ENCODE measurements at places on chromosomes 1 and 21.

DNA sequence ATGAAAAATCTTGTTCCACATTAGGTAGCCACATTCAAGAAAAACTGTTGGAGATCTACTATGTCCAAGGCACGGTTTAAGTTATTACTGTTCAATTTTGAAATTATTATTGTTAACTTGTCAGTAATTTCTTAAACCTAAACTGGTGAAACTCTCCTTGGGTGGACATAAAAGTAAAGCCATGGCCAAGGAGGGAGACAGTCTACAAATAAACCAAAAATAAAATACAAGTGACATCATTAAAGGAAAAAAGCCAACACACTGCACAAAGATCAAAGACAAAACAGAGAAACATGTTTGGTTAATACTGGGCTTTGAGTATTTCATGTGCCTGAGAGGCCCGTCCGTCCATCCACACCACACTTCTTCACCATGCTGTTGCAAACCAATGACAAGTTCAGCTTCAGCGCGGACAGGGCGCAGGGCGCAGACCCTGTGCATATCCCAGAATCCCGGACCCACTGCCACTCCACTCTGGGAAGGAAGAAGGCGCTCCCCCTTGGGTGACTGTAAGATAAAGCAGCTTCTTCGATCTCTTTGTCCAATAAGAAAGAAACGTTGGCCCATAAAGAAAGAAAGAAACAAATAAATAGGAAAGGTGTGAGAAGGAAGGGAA is 918 bp upstream of the RASAL2 start:
- no peak for DNase-seq

DNA sequence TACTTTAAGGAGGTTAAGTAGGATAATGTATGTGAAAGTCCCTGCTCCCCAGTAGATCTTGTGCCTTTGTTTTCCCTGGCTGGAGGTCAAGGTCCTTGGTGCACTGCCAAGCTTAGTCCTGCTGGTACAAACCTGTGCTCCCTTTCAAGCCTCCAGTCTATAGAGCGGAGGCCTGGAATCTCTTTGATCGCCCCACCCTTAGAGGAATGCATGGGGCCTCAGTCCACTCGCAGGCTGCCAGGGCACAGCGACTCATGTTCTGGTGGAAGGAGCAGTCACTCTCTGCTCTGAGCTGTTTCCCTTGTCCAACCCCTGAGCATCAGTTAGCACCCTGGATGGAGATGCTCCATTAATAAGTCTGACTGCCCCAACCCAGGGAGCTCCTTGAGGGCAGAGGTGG is 121.8 kb downstream of the HMGB4 start:
- DNase-seq, result no peak

DNA sequence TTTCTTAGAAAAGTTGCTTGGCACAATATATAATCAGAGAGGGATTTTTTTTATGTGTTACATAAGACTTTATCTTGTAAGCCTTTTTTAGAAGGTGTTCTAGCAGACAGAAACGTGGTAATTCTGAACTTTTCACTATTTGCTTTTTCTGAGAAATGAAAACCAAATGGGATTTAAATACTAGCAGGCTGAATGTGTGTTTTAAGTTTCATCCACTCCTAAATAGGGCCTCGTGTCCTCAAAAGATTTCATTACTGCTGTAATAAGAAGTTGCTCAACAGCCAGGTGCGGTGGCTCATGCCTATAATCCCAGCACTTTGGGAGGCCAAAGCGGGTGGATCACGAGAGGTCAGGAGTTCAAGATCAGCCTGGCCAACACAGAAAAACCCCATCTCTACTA is 44.7 kb upstream of the FMO2 start:
- DNase-seq, result no peak

- no peak for DNase-seq
These were observed 57.5 kb upstream of the PAX7 start for GRCh38 chr1:18573170-18573569.

DNA sequence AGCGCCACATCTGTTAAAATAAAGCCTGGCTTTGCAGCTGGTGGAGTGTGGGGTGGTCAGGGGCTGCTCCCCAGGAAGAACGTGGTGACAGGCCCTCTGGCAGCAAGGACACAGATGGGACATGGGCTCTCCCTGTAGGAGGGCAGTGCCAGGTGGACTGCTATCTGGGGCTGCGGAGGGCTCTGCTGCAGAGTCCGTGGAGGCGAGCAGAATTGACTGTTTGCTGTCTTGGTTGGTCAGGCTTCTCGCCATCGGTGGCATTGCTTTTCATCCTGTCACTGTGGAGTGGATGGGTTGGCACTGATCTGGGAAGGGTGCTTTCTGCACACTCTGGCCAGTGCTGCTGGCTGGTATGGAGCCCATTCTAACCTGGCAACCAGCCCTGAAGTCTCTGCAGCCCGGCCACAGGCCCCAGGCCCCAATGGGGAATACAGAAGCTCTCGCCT is 103.0 kb downstream of the LAMC2 start:
- no peak for DNase-seq

GRCh38 chr1:91075233-91076135 is 53.6 kb upstream of the ZNF644 start:
- no peak for DNase-seq

- no peak for DNase-seq
These were observed 9.5 kb downstream of the NOL9 start for GRCh38 chr1:6544831-6545230.

- DNase-seq, result no peak
These were observed 11.5 kb downstream of the RAP1GAP start for GRCh38 chr1:21657456-21658190.

DNA sequence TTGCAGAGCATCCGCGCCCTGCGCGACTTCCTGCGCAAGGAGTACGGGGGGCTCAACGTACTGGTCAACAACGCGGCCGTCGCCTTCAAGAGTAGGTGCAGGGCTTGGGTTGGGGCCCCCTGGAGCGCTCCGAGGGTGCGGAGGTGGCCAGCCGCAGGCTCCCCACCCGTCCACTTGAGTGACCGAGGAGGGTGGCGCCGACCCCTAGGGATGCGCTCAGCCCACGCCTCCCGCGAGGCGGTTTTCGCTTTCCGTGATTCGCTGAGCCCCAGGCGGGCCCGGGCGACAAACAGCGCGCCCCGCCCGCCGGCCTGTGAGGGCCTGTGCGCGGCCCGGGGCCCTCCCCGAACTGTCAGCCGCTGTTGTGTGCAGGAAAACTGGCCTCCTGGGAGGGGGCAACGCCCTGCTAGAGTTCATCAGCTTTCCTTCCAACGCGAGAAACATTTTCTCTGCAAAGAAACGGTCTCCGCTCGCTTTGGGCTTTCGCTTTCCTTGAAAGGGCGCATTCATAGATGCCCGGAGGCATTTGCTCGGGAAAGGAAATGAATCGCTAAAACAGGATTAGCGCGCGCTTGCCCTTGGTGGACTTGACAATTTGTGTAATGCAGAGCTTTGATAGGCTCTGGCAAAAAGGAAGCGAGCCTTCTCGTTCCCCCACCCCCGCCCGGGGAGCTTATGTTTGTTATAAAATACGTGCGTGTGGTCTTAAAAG is 668 bp downstream of the CBR3 start:
- no peak for DNase-seq

GRCh38 chr21:33937146-33937545 is 21.5 kb upstream of the ATP5PO start:
- DNase-seq, result no peak

GRCh38 chr1:84583648-84584047 is 9.4 kb upstream of the CTBS start:
- no peak for DNase-seq

DNA sequence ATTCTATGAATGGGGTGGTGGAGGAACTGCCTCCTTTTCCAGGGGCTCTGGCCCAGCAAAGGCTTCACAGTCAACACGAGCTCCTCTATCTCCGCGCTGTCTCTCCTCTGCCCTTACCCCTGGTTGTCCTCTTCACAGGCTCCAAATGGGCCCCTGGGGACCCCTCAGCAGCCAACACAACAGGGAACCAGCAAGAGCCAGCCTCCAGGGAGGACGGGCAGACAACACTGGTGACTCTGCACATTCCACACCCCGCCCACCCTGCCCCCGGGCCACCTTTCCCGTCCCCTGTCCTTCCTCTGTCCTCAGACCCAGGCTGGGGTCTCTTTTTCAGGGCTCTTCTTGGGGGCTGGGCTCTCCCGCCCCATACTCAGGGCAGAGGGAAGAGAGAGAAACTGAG is 17.5 kb upstream of the ETV3 start:
- no peak for DNase-seq

- DNase-seq, result no peak
These were observed 8.2 kb upstream of the AVPR1B start for GRCh38 chr1:206125346-206125745.

DNA sequence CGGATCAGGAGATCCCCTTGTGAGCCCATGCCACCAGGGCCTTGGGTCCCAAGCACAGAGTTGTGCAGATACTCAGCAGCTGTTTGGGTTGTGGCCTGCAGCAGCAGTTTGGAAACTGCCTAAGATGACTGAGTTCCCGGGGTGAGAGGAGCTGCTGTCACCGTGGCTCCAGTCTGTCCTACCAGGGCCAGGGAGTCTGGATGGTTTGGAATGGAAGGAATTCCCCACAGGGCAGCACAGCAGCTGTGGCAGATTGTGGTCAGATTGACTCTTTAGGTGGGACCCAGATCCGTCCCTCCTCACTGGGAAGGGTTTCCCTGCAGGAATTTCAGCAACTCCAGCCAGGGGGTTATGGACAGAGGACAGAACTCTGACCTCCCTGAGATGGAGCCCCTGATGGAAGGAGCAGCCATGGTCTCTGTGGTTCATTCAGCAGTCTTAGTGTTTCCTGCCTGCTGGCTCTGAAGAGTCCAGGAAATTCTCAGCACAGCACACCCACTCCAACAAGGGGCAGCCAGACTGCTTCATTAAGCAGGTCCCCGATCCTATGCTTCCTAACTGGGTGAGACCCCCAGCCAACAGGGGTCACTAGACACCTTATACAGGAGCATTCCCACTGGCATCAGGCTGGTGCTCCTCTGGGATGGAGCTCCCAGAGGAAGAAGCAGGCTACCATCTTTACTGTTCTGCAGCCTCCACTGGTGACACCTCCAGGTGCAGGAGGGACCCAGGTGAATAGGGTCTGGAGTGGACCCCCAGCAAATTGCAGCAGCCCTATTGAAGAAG is 51.5 kb upstream of the TNFSF4 start:
- no peak for DNase-seq

- no peak for DNase-seq
These were observed 10.4 kb upstream of the WNT3A start for GRCh38 chr1:227996187-227996950.

GRCh38 chr1:201109651-201110050 is 2.6 kb downstream of the CACNA1S start:
- DNase-seq, result no peak

DNA sequence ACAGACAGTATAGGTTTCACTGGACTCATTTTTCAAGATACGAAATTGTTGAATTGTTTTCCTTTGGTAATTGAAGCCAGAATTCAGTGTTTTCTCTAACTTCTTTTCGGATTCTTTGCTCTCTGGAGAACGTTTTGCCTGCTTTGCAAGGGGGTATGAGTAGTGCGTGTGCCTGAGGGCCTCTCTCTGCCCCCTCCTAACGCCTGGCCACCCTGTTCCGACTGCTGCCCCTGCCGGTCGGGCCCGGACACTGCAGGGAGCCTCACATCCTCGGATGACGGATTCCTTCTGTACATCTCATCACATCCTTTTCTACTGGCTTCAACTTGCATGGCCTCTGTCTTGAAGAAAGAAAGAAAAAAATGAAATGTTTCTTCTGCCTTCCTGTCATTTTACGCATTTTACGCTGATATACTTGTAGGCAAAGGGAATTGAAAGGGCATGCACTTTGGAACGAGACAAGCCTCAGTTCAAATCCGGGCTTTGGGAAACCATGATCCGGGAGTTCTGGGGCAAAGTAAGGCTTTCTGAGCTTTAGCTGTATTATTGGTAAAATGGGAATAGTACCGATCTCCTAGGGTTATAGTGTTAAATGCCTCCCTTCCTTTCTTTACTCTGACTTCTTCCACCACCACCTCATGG is 65.1 kb downstream of the DISC1 start:
- no peak for DNase-seq

- DNase-seq, result no peak
These were observed 14.9 kb upstream of the CD101 start for GRCh38 chr1:116986421-116987255.

DNA sequence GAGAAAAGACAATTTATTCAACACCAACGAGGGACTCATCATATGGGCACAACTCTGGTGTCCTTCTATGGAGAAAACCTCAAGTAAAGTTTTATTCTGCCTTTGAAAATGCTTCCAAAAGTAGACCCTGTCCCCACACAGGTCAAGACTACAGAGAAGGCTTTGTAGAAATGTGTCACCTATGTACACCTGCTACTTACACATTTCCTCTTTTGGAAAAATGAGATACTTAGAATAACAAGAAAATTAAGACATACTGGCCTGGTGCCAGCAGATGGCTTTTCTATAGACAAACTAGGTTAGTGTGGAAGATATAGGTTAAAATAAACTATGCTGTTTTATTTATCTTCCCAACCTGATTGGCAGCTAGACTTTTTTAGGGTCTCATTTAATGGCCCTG is 13.6 kb downstream of the POGK start:
- no peak for DNase-seq
